ENCODE measurements at places on chromosomes 4 and X.

DNA sequence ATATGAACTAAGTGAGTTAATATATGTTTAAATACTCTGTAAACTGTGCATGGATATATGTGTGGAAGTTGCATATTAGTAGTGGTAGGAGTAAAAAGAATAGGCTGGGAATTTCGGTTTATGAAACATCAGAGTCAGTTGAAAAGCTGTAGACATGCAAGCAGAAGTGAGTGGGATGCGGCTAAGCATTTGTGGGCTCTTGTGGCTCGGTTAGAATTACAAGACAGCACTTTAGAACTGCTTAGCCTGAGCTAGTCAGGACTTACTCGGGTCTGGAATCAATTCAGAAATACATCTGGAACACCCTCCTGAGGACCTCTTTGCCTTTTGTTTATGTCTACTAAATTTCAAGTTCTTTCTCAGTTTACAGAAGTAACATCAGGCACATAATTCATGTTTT, 93.6 kb downstream of the AFF2 start:
- no peak for DNase-seq

GRCh38 chr4:7500404-7500803, 65.7 kb upstream of the PSAPL1 start:
- no peak for DNase-seq

DNA sequence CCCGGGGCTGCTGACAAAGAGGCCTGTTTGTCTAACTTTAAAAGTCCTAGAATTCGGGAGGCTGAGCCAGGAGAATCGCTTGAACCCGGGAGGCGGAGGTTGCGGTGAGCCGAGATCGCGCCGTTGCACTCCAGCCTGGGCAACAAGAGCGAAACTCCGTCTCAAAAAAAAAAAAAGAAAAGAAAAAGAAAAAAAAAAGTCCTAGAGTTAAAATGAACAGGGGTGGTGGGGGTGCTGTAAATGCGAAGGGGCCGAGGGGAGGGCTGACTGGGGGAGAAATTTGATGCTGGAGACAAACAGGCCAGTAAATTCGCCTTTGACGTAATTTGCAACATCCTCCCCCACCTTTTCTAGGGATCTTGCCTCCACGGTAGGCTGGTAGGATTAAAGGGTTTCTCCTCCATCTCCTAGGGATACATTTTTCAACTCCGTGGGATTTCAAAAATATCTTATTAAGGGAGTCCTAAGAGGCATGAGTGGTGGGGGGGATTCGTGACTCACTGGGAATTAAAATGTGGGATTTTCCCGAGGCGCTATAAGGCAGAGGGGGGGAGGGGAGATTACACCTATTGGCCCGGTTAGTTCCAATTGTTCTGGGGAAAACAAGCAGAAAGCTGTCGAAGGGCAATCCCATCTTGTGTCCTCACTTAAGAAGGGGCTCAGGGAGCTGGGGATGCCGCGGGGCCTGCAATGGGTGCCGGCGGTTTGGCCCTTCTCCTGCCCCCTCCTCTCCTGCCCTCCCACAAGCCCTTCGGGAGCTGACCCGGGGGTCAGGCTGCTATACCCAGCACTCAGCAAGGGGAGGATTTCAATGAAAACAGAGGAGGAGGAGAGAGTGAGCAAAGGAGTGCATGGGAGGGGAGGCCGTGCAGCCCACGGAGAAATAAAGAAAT, 3.0 kb upstream of the BCOR start:
- no peak for DNase-seq

GRCh38 chrX:78429172-78429571, 101.8 kb upstream of the CYSLTR1 start:
- DNase-seq = no peak

- no peak for DNase-seq
Observed at GRCh38 chrX:118574666-118575065, 79.1 kb downstream of the DOCK11 start.

DNA sequence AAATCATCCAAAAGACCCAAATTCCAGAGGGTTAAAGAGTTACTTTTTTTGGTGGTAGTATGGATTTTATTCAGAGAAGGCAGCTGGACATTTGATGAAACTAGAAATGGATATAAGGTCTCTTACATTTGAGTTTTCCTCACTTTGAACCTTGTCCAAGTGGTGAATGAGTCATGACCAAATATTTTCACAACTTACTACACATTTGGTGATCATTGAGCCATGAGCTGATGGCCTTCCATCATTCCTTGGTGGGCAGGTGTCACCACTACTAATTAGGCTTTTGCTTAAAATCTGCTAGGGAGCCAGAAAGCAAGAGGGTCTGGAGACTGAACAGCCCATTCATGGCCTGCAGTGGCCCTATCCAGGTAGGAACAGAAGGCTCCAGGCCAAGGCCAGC, 620.2 kb upstream of the INTU start:
- DNase-seq = no peak

- DNase-seq = no peak
Observed at GRCh38 chr4:13599159-13599558, 28.4 kb downstream of the BOD1L1 start.

DNA sequence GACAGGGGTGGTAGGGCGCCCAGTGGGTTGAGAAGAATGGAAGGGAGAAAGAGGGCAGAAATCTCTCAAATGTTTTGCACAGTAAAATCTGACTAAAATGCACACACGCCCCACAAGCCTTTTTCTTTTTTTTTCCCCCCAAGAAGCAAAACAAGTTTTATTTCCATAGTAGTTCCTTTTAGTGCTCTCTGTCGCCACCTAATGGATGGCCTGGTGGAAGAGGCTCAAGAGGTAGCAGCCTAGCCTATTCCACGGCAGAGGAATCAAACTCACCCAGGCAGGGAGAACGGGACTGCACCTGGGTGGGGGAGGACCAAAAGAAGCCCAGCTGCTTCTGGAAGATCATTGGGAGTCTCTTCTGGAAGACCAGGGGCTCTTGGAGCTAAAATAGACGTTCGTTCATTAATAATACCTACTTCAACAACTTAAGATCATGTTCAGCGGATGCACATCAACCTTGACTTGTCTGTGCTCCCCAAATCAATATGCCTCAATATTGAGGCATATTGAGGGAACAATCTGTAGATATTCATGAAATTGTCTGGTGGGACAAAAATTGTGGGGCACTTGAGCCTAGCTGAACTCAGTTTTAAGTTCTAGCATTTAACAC, 31.6 kb upstream of the IRAK1 start:
- DNase-seq = no peak

- DNase-seq = no peak
Observed at GRCh38 chrX:71632923-71633657, 14.8 kb upstream of the CXCR3 start.

DNA sequence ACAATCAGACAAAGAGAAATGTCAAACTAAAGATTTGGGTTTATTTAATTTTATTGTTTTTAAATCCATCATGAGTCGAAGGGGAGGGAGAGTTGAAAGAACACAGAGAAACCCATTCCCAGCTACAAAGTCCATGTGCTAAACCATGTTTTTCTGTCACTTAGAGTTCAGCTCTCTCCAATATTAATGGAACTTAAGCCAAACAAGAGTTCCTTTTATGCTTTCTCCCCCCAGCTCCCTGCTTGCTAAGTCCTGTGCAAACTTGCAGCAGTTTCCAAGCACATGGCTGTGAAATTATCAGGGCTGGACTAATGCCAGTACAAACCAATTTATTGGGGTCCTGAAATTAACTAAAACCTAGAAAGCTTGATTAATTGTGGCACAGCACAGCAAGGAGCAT, 9.7 kb upstream of the CHRDL1 start:
- no peak for DNase-seq

DNA sequence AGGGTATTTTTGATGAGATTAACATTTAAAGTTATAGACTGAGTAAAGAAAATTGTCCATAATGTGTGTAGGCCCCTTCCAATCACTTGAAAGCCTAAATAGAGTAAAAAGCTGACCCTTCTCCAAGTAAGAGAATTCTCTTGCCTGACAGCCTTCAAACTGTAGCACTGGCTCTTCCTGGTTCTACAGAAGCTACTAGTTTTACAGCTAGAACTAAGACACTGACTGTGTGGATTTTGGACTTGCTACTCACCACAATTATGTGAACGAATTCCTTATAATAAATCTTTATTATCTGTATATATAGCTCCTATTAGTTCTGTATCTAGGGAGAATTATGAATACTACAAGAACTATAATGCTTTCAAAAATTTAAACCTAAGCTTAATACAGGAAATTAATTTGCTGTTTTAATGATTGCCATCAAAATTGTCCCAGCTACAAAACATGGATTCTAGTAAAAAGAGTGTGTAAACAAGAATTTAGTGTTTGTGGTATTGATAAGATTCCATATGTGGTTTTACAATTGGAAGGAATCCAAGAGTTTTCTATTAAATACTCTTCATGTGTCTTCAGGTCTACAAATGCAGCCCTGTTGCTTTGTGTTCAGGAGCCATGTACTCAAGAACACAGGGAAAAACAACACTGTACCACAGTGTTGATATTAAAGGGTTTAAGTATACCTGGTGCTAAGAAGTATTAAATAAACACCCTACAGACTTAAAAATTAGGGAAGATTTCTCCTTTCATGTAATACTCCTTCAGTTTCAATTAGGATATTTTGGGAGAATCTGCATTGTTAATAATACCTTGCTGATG, 366.5 kb downstream of the CXXC4 start:
- DNase-seq = no peak

DNA sequence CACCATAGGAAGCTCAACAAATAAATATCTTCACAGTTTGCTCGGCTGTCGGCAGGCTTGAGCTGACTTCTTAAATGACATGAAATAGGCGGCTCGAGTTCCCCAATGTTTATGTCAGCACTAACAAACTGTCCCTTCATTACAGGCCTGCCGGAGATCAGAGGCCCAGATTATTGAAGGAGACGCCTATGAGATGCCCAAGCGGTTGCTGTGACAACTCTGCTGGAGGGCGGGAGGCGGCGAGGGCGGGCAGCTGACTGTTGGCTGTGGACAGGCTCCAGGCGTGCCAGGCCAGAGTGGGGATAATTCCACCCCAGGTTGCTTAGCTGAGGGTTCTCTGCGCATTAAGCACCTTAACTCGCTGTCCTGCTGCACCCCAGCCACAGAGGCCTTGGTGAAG, 39.2 kb upstream of the MSX1 start:
- no peak for DNase-seq

DNA sequence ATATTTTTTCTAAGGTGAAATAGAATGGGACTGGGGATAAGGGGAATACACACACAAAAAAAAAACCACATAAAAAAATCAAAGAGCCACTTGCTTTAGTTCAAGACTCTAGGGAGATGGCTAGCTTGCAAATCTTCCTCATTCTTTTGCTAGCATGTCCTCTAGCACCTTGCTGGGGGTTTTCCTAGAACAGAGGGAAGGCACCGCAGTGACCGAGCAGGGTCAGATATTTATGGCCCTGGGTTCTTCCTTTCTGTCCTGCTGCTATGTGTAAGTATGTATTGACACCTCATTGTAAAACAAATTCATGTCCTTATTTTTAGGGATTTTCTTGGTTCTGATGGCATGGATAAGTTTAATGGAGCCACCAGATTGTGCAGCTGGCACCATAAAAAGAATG, 81.2 kb downstream of the SHISA3 start:
- no peak for DNase-seq

- DNase-seq = no peak
Observed at GRCh38 chr4:9947168-9948062, 73.9 kb downstream of the SLC2A9 start.

DNA sequence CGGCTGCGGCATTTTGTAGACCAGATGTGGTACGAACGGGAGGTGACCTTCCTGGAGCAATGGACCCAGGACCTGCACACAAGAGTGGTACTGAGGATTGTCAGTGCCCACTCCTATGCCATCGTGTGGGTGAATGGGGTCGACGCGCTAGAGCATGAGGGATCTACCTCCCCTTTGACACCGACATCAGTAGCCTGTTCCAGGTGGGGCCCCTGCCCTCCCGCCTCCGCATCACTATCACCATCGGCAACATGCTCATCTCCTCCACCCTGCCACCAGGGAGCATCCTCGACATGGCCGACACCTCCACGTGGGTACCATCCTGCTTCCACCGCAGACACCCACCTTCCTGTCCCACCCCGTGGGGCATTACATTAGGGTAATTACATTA, 46.2 kb downstream of the SMARCA5 start:
- no peak for DNase-seq

- no peak for DNase-seq
Observed at GRCh38 chr4:10098780-10099160, 17.8 kb downstream of the WDR1 start.

DNA sequence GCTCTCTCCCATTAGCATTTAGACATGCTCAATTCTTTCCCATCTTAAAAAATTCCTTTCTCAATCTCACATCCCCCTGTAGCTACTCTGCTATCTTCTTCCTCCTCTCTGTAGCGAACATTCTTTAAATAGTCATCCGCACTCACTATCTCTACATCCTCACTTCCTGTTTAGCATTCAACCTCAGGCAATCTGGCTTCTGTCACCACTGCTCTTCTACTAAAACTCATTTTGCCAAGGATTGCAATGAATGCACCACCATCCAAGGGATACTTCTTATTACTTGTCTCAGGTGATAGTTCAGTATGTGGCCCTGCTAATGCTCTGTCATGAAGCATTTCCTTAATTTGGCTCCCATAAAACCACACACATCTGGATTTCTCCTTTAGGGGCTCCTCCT, 10.9 kb upstream of the TET2 start:
- DNase-seq = no peak

DNA sequence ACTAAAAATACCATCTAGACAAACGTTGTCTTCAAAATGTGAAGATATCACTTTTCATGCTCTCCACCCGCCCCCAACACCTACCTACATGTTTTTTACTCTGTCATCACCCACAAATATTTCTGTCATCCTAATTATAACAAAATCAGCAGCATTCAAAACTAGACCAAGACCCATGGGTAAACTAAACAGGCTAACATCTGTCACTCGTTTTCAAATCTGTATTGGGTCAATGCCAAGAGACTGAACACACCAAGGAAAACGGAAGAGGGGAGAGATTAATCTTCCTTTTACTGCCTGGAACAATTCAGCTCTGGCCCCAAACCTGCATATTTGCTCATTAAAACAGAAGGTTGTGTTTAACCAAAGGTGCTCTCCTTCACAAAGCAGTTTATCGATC, 17.5 kb downstream of the FAM184B start:
- no peak for DNase-seq

DNA sequence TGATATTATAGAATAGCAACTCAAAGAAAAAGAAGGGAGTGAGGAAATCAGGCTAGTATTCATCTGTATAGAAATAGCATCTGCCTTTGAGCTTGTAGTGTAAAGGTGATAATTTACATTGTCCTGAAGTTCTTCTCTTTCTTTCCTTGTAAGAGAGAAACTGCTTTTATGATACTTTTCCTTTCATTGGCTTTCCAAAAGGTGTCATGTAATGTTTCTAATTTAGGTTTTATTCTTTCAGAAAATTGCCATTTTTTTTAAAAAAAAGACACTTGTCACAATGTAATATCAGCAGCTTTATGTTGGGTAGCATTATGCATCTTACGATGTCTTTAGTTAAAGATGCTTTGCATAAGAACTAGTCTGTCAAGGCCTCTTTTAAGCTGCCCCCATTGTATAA, 1153.8 kb upstream of the PCDH7 start:
- DNase-seq = no peak
